MM.1S (cell line): ENCODE measurements at places on chromosomes 5 and 9.

DNA sequence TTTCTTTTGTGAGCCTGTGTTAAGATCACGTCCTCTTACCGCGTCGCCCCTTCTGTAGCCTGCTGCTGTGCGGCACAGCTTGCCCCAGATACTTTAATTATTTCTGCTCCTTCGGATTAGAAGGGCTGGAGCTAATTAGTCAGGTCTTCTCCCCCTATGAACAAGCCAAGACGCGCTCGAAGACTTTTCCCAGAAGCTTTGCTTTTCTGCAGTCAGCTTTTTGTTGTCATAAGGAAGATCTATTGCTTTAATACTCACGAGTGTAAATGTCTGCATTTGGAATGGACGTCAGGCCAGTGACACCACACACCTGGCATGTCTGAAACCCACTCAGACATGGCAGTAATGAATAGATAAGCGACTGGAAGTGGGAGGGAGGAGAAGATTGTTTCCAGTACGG is 37.0 kb downstream of the PRUNE2 start:
- DNase-seq: no peak

DNA sequence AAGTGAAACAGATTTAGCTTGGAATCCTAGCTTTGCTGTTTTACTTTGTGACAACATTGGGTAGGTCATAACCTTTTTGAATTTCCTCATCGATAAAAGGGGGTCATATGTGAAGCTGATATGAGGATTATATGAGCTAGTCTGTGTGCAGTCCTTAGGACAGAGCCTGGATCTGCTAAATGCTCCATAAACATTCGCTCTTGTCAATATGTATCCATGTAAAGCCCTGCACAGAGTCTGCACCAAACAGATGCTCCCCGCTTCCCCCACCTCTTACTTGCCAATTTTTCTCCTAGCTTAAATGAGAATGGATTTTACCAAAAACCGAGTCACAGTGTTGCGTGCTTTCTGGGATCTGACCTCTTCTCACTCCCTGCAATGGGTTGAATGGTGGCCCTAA is 5.4 kb downstream of the ANKRD55 start:
- no peak for DNase-seq

DNA sequence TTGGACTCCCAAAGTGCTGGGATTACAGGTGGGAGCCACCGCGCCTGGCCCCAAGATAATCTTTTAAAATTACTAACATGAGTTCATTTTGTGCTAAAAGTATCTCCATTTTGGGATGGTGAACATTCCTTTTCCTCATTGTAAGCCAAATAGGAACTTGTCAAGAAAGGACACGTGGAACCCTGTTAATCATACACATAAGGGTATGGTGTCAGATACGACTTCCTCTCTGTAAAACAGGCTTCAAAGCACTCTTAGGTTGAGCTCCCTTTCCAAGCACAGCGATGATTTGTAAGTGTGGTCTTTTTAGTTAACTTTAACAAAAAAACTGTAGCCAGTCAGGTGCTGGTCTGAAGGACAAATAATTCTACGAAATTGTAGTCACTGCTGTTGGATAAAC is 132.7 kb downstream of the UNC13B start:
- no peak for DNase-seq

- no peak for DNase-seq
Observed at GRCh38 chr9:122151267-122151828, 8.2 kb downstream of the NDUFA8 start.

GRCh38 chr9:99249619-99250018 is 27.5 kb downstream of the SEC61B start:
- peak; percentile 29 for DNase-seq

- no peak for DNase-seq
Observed at GRCh38 chr5:69011910-69012309, 81.9 kb upstream of the SLC30A5 start.
